CD4-positive, CD25-positive, alpha-beta regulatory T cell (primary cell): ENCODE measurements at places on chromosomes 2 and 18. TPM values are rescaled to one million over a fixed set of nuclear protein-coding genes. Genes with fewer than 3 reads are reported as not detected.
A peak's percentile ranks its signal among the peaks of the same experiment; 100 is the strongest.

DNA sequence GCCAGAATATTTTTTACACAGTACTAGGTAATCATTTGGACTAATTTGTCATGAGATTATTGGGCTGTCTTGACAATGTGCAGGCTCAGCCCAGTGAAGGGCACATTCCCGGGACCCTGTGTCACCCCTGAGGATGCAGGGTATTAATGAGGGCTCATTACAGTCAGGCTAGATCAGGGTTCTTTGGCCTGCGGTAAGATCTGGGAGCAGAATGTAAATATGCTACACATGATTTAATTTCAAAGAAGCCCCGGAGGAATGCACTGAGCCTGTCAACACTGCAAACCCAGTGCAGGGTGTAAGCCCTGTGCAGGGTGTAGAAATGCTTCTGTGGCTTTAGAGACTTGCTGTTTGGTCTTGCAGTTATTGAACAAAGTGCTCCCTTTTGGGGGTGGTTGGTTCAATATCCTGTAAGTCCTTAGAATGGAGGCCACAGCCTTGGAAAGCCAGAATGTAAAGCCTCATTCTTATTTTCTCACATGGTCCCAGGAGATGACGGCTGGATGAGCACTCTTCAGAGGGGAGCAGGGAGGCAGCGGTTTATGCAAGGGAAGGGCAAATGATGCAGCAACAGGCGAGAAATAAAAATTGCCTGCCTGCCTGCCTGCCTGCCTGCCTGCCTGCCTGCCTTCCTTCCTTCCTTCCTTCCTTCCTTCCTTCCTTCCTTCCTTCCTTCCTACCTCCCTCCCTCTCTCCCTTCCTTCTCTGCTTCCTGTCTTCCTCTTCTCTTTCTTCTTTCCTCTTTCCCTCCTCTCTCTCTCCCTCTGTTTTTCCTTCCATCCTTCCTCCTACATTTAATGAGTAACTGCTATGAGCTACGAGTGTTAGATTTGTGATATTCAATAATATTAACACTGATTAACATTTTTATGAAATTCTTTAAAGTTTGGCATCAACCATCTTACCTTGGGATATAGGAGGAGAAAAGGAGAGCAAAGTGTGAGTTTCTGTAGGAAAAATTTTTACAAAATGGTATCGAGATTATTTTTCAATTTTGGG, 148.8 kb downstream of the VAPA start:
- no peak for DNase-seq
- H3K27me3 ChIP-seq = no peaks in the 10 kb centered on the region
- H3K4me1 ChIP-seq = no peaks in the 10 kb centered on the region
- H3K4me3 ChIP-seq = no peak overlapping the region

- H3K36me3 ChIP-seq = no peaks in the 10 kb centered on the region
- H3K27ac ChIP-seq = no peak overlapping the region
- peaks cover 18% of the 10 kb centered on the region for H3K27me3 ChIP-seq
- peaks cover 18% of the 10 kb centered on the region for H3K4me1 ChIP-seq
- H3K4me3 ChIP-seq = no peak overlapping the region
- no peak for DNase-seq
Measured at GRCh38 chr18:23658285-23658684, 4.4 kb downstream of the ANKRD29 start.

DNA sequence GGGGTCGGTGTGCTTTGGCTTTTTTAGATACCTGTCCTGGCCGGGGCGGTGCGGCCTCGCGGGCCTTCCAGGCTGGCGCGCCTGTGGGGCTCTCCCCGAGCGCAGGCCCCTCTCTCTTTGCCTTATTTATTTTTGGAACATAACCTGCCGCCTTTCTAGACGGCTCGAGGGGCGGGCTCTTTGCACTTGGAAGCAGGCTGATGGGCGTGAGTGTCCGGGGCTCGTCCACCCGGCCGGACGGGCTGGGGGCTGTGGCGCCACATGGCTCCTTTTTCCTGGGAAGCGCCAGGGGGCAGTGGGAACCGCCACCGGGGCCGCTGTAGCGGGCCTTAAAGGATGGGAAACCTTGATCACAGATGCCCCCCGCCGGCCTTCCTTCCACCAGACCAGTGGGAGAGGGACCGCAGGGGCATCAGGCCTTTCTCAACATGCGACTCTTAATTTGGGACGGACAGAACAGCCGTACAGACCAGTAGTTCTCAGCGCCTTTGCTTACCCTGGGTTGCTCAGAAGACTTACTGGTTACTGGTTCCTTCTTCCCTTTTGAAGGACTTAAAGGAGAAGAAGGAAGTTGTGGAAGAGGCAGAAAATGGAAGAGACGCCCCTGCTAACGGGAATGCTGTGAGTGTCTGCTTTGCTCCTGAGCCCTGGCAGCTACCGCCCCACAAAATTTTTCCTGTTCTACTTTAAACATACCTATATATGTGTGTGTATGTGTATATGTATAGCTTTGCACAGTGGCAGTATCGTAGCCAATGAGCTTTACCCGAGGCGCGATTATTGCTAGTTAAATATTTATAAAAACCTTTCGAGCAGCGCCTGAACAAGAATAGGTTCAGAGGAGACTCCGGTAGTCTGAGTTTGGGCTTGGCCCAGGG, 2.7 kb downstream of the PTMA start:
- DNase-seq = no peak
- H3K4me3 ChIP-seq = peak overlapping the region; percentile 91
- no peaks in the 10 kb centered on the region for H3K27me3 ChIP-seq
- peaks cover 53% of the 10 kb centered on the region for H3K4me1 ChIP-seq
- peak overlapping the region; percentile 90 for H3K27ac ChIP-seq

DNA sequence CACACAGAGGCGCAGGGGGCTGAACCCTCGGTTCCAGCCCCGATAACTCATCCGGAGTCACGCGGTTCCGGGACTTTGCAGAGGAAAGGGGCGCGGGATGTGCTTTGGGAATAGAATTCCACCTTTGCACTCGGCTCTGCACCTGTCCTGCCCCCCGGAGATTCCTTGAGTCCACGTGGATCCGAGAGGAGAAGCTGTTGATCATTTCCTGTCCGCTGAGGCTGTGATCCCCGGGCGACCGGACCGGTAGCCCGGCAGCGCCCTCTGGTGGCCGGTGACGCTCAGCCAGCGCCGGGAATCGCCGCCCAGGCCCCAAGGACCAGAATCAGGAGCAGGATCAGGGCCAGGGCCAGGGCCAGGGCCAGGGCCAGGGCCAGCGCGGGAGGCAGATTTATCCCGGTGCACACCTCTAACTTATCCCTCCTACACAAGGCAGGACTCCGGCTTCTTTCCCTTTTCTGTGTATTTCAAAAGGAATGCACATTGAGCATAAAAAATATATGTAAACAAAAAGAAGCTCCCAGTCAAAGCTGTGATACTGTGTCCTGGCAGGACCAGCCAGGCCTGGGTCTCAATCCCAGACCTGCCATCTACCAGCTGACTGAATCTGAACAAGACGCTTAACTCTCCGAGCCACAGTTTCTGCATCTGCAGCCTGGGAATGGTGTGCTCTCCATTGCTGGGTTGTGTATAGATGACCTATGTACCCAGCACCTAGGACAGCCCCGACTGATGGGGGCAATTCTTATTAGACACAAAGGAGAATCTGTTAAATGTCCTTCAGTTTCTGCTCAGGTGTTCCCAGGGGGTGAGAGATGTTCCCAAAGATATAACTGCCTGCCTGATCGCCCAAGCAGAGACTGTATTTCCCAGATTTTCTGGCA, 8.5 kb upstream of the SPATA3 start:
- H3K4me3 ChIP-seq = peak overlapping the region; percentile 59
- peaks cover 20% of the 10 kb centered on the region for H3K4me1 ChIP-seq
- H3K27ac ChIP-seq = no peak overlapping the region
- H3K27me3 ChIP-seq = no peaks in the 10 kb centered on the region
- peak; percentile 73 for DNase-seq

Gene GALNT13
- total RNA-seq = not detected

DNA sequence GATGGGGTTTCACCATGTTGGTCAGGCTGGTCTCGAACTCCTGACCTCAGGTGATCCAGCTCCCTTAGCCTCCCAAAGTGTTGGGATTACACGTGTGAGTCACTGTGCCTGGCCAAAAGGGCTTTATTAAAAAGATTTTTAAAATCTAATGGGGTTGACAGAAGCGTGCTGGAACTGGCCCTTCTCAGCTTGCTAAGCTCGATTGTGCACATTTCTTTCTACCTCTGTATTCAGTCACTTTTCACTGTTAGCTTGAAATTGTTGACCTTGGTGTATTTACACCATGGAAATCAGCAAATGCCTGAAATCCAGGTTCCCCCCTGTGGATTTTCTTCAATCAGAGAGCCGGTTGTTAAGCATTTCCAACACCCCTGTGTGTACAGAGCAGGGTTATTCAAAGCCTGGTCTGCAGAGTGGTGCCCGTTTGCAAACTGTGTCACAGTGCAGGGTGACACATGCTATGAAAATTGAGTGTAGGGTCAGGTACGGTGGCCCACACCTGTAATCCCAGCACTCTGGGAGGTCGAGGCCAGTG, 140.2 kb downstream of the TGIF1 start:
- peaks cover 19% of the 10 kb centered on the region for H3K4me1 ChIP-seq
- no peak for DNase-seq
- no peak overlapping the region for H3K27ac ChIP-seq
- H3K27me3 ChIP-seq = no peaks in the 10 kb centered on the region
- H3K36me3 ChIP-seq = no peaks in the 10 kb centered on the region

GRCh38 chr2:110105608-110106467, 9.8 kb downstream of the MALL start:
- H3K27ac ChIP-seq = no peak overlapping the region
- no peaks in the 10 kb centered on the region for H3K36me3 ChIP-seq
- H3K4me1 ChIP-seq = no peaks in the 10 kb centered on the region
- H3K27me3 ChIP-seq = no peaks in the 10 kb centered on the region

Gene RAD51AP2
- total RNA-seq = not detected

DNA sequence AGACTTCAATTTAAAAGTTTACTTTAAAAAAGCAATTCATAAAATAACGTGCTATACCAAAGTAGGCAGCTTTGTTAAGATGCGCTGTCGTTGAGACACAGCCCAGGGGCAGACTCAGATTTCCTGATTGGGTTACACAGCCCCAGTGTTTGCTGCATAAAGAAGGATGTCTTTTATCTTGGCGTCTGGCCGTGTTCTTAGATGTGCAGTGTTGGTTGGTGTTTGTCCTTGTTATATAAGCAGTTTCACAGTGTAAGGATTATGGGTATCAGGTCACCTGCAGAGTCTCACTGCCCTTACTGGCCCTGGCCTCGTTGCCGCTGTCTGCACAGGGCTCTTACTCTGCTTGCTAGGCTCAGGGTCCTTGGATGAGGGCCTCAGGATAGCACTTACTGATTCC, 108.5 kb downstream of the WDSUB1 start:
- H3K27me3 ChIP-seq = no peaks in the 10 kb centered on the region
- H3K27ac ChIP-seq = no peak overlapping the region
- H3K4me1 ChIP-seq = no peaks in the 10 kb centered on the region
- DNase-seq = no peak
- H3K4me3 ChIP-seq = no peak overlapping the region
